ENCODE measurements at places on chromosomes 5 and 9.
A peak's percentile ranks its signal among the peaks of the same experiment; 100 is the strongest.

- DNase-seq = no peak
These were observed 125.4 kb downstream of the ADAMTS6 start for GRCh38 chr5:65356274-65356673.

GRCh38 chr9:122954253-122954691, 13.5 kb downstream of the RABGAP1 start:
- DNase-seq = no peak

DNA sequence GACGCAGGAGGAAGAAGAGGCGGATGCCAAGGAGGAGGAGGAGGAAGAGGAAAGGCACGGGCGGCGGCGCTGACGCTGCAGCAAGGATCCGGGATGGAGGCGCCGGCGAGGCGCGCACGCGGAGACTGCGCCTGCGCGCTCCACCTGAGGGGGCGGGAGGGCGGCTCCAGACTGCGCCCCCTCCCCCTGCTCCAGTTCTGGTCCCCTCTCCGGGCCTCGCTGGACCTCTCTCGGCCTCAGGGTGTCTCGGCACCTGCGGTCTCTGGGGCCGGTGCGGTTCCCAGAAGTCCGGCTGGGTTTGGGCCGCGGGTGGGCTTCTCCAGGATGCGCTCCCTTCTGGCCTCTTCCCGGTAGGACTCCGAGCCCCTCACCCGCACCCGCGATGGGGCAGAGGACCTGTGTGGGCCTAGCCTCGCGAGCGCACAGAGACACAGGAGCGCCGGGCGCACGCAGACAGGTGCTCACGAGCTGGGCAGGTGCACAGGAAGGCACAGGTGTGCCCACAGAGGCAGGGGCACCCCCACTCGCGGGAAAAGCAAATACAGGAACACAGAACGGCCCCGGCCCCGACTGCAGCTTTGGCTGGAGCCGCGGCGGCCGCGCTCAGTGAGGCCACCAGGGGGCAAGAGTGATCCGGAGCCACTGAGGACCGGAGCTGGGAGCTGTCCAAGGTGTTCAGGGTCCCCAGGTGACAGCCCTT, at the start of gene NPDC1:
Gene NPDC1, minus strand, starts transcription at position 90 of the 700 bp plus-strand sequence. CDS start 188 bp downstream, outside the sequence.
- peak; percentile 97 for DNase-seq

- DNase-seq = no peak
These were observed 148.7 kb upstream of the COL5A1 start for GRCh38 chr9:134492721-134493460.

- DNase-seq = no peak
These were observed 21.0 kb downstream of the TNFSF15 start for GRCh38 chr9:114784721-114785279.

GRCh38 chr5:151153766-151154272, 3.8 kb downstream of the ANXA6 start:
- no peak for DNase-seq

- no peak for DNase-seq
These were observed 73.4 kb upstream of the ANKH start for GRCh38 chr5:14944996-14945395.

DNA sequence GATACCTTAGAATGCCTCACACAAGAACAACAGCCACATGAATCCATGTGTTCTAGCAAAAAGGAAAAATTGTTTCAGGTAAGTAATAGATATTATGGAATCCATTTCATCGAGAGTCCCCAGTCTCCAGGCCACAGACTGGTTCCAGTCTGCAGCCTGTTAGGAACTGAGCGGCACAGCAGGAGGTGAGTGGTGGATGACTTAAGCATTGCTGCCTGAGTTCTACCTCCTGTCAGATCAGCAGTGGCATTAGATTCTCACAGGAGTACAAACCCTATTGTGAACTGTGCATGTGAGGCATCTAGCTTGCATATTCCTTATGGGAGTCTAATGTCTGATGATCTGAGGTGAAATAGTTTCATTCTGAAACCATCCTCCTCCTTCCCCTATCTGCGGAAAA, 207.0 kb downstream of the CSNK1G3 start:
- no peak for DNase-seq

- DNase-seq = no peak
These were observed 73.4 kb upstream of the BOD1 start for GRCh38 chr5:173689737-173690360.

GRCh38 chr5:31186672-31187267, 6.7 kb upstream of the CDH6 start:
- DNase-seq = no peak

Data from D721Med (cell line).